ENCODE measurements at places on chromosomes 3 and 15. TPM values are rescaled to one million over a fixed set of nuclear protein-coding genes. Genes with fewer than 3 reads are reported as not detected.

TGM5 gene
- total RNA-seq = 0.11 TPM

CCDC80 gene
- total RNA-seq = not detected

ZKSCAN7 gene
- total RNA-seq = 5.3 TPM

HTR3E gene
- not detected for total RNA-seq

TMIE gene
- 0.36 TPM for total RNA-seq

SLC28A1 gene
- total RNA-seq = not detected

UBL7 gene
- 63.2 TPM for total RNA-seq

MYZAP gene
- not detected for total RNA-seq

GRCh38 chr3:178097576-178097975, 438.7 kb upstream of the KCNMB2 start:
- DNase-seq = no peak

DNA sequence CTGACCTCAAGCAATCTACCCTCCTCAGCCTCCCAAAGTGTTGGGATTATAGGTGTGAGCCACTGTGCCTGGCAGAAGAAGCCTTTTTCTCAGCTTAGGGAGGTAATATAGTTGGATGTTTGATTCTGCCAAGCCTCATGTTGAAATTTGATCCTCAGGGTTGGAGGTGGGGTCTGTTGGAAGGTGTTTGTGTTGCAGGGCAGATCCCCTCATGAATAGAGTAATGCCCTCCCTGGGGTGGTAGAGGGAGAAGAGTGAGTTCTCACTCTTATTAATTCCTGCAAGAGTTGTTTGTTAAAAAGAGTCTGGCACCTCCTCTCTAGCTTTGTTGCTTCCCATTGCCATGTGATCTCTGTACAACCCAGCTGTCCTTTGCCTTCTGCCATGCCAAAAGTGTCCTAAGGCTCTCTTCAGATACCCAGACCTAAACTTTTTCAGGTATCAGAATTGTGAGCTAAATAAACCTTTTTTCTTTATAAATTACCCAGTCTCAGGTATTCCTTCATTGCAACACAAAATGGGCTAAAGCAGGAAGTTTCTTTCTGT, 16.4 kb downstream of the NECTIN3 start:
- no peak for DNase-seq

DNA sequence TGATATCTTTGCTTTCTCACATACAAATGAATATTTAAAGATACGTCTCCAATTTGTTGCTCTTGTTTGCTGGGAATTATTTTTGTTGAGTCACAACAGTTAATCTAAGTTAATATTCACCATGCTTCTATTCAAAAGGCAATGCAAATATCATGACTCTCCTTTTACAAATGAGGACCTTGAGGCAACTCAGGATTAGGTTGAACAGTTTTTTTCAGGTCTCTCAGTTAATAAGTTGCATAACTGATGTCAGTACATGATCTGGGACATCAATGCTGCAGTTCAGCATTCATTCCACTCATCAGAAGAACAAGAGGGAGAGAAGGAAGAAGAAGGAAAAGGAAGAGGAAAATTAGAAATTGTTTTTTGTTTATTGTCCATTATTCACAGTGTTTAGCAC, 781 bp upstream of the NAALADL2 start:
- no peak for DNase-seq

DNA sequence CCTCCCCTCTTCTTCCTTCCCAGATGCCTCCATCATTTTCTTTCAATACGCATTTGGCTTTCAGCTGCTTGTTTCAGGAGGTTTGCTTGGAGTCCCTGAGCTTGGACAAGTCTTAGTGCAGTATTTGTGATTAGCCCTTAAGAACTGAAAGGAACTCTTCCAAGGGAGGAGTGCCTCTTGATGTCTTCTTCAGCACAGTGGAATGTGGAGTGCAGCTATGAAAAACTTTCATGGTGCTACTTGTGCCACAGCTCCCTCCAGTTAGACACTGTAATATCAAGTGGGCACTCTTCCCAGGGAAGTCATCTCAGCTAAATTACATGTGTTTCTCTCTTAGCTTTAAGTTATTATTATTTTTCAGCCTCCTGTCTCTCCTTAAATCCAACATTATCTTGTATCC, 173.1 kb downstream of the NECTIN3 start:
- DNase-seq = no peak

DNA sequence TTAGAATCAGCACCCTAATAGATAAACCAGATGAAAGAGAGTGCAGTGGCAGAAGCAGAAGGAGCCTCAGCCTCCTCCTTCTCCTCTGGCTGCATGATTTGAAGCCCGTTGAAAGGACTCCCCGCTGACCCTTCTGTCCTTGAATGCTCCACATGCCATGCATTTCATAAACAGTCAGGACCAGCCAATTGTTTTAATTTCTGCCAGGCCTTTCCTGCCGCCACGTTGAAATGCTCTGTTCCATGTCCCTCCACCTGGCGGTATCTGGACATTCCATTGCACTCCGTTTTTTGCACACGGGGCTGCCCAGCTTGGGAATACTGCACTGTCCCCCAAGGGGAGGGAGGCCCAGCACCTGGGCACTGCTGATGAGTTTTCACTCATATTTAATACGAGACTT, 35.2 kb upstream of the GLCE start:
- no peak for DNase-seq

- DNase-seq = peak; percentile 15
These were observed 25.4 kb upstream of the PIGZ start for GRCh38 chr3:196994056-196994455.

DNA sequence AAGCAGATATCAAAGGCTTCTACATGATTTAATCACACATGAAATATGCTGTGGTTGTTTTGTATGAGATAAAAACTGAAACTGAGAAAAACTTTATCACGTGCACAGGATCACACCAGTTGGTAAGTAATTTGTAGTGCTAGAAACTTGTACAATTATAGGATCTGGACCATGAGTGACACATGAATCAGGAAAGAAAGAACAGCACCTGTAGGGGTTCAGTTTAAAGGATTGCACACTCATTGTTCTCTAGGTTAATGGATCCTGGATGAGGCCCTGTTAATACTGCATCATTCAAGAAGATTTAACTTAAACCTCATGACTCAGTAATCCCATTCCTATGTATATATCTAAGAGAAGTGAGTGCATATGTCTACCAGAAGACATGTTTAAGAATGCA, 87.9 kb downstream of the STT3B start:
- DNase-seq = no peak

DNA sequence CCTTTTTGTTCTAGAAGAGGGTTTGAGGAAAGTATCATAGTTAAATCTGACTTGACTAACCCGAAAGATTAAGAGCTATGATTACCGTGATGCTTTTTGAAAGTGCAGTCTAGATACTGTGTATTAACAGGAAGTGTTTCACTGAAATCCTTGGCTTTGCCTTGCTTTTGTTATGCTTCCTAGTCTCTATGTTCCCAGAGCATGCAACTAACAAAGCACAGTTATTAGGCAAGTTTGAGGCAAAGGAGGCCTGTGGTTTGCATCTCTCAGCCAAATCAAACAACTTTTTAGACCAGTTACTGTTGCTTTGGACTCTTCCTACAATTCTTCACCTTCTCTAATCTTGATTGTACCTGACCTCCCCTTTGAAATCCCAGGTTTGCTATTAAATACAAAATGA, 3.9 kb downstream of the LXN start:
- DNase-seq = no peak

DNA sequence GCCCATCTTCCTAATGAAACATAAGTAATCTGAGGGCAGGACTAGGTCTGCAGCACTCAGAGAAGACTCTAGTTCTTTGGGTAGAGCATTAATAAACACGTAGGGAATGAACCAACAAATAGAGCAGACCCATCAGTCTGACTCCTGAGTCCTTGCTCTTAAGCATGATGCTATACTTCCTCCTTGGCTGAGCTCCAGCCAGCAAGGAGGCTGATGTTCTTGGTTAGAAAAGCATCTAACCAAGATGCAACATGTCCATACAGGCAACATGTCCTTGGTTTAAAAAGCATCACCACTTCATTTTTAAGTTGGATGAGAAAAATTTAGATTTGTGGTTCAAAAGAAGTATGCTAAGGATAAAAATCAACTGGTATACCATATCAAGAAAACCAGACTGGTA, 8.5 kb upstream of the MYH15 start:
- DNase-seq = no peak

DNA sequence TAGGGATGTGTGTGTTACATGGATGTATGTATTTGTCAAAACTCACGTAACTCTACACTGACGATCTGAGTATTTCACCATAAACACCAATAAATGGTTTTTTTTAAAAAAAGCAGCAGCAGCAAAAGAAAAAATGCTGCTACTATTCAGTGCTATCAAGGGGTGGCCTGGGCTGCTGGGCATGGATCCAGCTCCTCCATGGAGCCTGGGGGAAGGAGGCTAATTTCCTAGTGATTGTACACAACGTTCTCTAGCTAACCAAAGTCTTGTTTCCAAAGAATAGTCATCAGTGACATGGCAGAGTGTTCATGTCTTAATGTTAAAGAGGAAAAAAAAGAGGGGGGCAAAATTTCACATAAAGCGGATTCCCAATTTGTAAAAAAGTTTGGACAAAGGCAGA, 29.0 kb downstream of the POMGNT2 start:
- no peak for DNase-seq

GRCh38 chr3:60542995-60543394, 708.3 kb downstream of the FHIT start:
- DNase-seq = no peak

- no peak for DNase-seq
These were observed 61.7 kb downstream of the ALDH1A2 start for GRCh38 chr15:58003810-58004209.

GRCh38 chr15:99970891-99971430, 237.7 kb upstream of the LYSMD4 start:
- no peak for DNase-seq

GRCh38 chr3:158718490-158719170, 13.6 kb downstream of the RARRES1 start:
- DNase-seq = no peak

GRCh38 chr3:150469931-150470740, 62.0 kb downstream of the TSC22D2 start:
- no peak for DNase-seq

Data from activated naive CD8-positive, alpha-beta T cell treated with anti-CD3 and anti-CD28 coated beads, Interleukin-2, amount 10 ng/mL, durations not matched to agents 7 days and 5 days (primary cell).